ENCODE measurements at places on chromosomes 6 and 20. TPM values are rescaled to one million over a fixed set of nuclear protein-coding genes. Genes with fewer than 3 reads are reported as not detected.

GRCh38 chr6:48471326-48471725, 360.3 kb upstream of the PTCHD4 start:
- no peak for DNase-seq

GRCh38 chr20:43492101-43492500, 15.4 kb upstream of the L3MBTL1 start:
- no peak for DNase-seq

GRCh38 chr6:91198588-91199255, 611.9 kb upstream of the MAP3K7 start:
- no peak for DNase-seq

GRCh38 chr6:161487694-161488093, 213.8 kb upstream of the AGPAT4 start:
- no peak for DNase-seq

DNA sequence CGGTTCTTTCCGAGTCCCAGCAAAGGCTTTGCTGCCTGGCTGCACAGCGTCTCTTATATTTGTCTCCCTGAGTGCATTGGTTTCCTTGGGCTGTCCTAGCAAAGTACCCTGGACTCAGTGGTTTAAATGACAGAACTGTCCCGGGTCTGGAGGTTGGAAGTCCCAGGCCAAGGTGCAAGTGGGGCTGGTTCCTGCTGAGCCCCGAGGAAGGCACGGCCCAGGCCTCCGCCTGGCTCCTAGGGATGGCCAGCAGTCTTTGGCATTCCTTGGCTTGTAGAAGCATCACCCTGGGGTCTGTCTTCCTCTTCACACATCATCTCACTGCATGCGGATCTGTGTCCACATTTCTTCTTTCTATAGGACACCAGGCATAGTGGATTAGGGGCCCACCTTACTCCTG, 64.8 kb upstream of the QKI start:
- no peak for DNase-seq

DNA sequence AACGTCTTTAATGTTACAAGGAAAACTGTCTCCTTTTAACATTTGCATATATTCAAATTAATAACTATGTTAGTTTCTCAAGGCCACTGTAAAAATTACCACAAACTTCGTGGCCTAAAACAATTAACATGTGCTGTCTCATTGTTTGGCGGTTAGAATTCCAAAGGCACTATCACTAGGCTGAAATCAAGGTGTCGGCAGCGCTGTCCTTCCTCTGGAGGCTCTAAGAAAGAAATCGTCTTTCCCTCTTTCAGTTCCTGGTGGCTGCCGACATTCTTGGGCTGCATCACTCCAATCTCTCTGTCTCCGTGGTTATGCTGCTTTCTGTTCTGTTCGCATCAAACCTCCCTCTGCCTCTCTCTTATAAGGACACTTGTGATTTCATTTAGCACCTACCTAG, 4.2 kb downstream of the TPD52L1 start:
- no peak for DNase-seq

- no peak for DNase-seq
Observed at GRCh38 chr20:63007646-63008488, 1.1 kb upstream of the BHLHE23 start.

DNA sequence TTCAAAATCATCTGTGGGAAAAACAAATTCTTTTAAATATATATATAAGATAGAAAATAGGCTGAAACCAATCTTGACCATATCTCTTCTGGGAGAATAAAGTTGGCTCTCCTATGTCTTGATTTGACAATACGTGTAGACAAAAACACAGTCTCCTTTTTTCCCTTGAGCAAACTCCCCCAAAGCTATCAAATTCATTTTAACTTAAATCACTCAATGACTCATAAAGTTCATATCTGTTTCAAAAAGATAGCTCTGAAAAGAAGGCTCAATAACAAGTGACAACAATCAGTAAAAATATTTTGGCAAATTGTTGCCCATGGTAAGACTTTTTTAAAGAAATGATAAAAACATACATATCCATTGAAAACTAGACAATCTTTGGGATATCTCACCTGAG, 236.0 kb upstream of the TENT5A start:
- no peak for DNase-seq

DNA sequence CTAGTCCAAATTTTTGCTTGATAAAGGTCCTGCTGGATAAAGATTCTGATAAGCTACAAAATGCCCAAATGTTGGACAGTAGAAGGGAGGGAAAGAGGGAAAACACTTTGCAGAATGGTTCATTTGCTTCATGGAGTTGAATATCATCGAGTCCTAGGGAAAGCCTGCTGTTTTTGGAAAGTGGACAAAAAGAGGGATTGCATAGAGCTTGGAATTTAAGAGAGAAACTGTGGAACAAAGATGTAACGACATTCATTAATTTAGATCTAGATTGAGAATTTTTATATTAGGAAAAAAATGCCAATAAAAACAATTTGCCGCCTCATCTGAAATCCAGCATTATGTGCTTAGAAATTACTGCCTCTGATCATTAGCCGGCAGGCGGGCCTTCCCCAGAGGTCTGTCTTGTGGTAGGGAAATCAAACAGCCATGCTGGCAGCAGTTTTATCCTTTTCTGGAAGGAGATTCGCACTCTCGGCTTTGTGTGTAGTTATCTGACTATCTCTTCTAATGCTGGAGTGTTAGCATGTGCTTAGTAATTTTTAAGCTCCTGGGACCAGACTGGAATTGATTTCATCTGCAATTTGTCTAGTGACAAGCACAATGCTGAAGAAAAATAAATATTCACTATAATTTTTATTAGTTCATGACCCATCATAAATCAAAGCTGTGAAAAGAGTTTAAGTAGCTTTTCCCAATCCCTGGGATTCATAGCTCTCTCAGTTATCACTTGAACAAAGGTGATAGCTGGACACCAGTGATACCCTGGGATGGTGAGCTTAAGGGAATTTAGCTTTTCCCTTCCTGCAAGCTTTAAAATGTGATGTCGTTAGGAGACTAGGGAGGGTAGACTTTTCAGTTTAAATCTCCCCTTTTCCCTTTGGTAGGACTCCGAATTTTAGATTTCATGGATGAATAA, 329.5 kb downstream of the PRL start:
- no peak for DNase-seq

- no peak for DNase-seq
Observed at GRCh38 chr6:34273242-34273805, 24.5 kb upstream of the SMIM29 start.

DNA sequence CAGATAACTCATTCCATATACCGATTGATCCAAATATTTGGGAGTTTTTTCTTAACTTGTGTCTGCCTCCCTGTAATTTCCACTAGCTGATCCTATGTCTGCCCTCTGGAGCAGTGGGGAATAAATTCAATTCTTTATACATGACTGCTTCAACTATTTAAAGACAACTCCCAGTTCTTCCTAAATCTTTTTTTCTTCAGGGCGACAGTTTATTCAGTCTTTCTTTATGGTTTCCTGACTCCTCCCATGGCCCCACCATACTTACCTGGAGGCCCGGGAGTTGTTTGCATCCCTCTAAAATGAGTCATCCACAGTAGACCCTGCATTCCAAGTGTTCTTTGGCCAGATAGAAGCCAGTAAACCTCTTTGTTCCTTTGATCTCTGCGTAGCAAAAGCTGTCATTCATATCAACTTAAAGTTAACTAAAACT, 73.6 kb downstream of the LCA5 start:
- no peak for DNase-seq

GRCh38 chr6:107144666-107145065, 29.4 kb upstream of the BEND3 start:
- DNase-seq: no peak

- DNase-seq: no peak
Observed at GRCh38 chr20:52256454-52256853, 64.9 kb upstream of the ZFP64 start.

DNA sequence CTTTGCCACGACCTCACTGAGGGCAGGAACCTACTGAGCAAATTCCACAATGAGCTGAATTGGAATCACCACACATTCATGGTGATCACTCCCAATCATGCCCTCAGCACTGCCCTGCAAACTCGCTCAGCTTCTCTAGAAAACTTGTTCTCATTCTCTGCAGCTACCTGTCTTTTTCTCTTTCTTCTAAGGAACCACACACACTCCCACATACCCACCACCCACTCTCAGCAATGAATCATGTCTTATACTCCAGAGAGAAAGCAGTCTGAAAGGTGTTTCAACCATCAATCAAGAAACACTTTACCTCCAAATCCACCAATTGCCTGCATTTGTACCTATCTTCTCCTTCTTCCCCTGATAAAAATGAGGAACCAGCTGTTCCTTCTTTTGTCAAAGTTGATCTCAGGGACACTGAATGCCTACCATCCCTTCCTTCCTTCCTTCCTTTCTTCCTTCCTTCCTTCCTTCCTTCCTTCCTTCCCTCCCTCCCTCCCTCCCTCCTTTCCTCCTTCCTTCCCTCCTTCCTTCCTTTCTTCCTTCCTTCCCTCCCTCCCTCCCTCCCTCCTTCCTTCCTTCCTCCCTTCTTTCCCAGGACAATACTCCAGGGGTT, 84.6 kb upstream of the SGK1 start:
- DNase-seq: no peak

DNA sequence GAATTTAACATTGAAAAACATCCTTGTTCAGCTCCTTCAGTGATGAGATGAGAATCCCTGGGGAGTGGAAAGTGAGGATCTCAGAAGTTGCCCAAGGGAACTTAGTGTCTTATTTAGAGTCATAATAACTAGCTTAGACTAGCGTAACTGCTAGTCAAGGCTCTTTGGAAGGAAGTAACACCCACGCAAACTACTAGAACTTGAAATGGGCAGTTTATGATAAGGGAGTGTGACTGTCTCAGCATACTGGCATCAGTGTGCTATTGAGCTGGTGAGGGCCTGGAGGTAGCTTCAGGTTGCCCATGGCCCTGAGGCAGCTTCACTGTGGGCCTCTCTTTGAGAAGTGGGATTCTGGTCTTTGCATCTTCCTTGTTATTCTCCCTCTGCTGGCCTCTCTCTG, 40.1 kb downstream of the SLX4IP start:
- DNase-seq: no peak

GRCh38 chr6:43978473-43979346, 148.5 kb downstream of the MRPL14 start:
- DNase-seq: no peak

DNA sequence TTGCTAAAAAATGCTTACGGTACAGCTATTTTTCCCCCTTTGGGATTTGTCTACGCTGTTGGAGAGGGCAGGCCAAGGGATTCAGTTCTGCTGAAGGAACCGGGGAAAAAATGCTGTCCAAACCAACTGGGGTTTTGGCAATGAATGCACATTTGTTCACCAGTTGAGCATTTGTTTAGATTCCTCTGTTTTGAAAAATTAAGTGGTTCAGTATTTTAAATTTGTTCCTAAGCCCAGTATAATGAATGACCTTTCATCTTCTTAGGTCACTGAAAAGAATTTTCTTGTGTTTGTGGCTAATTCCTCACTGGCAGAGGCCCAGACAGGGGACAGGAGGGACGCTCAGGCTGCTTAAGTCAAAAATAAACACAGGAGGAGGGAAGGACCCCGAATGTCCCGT, 10.8 kb upstream of the EYA2 start:
- no peak for DNase-seq

GRCh38 chr20:63409066-63409833, 48.1 kb upstream of the CHRNA4 start:
- DNase-seq: no peak

GRCh38 chr6:159960485-159960884, 8.4 kb upstream of the IGF2R start:
- DNase-seq: no peak

GRCh38 chr6:133567636-133568035, 321.3 kb upstream of the TCF21 start:
- no peak for DNase-seq

- no peak for DNase-seq
Observed at GRCh38 chr6:90080876-90081481, 186.7 kb downstream of the GJA10 start.

DNA sequence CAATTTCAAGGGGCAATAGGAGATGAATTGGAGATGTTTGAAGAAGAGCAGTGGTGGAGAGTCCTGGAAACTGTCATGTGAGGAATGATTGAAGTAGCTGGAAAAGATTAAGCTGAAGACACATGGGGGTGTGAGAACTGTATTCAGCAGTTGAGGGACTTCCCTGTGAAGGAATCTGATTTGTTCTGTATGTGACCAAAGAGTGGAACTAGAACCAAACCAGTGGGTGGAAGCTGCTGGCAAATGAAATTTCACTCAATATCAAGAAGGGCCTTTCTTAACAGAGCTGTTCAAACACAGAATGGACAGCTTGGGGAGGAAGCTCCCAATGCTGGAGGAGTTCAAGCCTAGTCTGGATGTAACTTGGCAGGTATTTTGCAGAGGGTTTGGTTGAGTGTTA, 21.3 kb downstream of the SEC23B start:
- DNase-seq: no peak

DNA sequence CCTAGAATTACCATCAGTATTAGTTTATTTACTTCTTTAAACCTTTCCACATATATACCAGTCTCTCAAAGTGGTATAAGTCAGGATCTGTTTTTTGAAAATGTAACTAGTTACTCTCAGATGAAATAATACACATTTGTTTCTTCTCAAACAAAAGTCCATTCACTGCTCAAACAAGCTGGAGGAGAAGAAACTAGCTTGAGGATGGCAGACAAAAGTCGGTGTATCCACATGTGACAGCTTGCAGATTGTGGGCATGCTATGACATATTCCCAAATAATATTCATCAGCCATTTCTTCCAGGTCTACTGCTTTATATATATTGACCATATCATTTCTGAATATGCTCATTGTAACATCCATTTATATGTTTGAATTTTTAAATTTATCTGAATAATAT, 197.4 kb upstream of the KCNQ5 start:
- no peak for DNase-seq

DNA sequence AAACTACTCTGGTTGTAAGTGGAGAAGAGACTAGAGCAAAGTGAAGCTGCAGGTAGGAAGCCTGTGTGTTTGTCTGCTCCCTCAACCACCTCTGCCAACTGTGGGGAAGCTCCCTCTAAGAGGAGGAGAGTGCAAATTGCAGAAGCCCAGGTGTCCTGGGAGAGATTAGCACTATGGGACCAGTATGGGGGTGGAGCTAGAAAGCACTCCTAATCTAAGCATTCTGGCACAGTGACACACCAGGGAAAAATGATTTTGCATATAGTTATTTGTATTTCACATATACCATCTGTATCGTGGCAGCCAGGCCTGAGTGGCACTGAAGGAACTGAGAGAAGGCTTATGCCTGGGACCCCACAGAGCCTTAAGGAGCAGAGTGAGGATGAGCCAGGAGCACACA, 12.8 kb downstream of the GSTA1 start:
- no peak for DNase-seq

GRCh38 chr6:47716207-47716606, 17.8 kb downstream of the ADGRF4 start:
- DNase-seq: no peak

GRCh38 chr6:16061818-16062217, 67.1 kb upstream of the MYLIP start:
- DNase-seq: no peak

Gene DZANK1
- 2.3 TPM for polyA plus RNA-seq

Gene BPIFB4
- polyA plus RNA-seq: not detected

Gene TRIM40
- polyA plus RNA-seq: not detected

Gene BMP2
- 1.6 TPM for polyA plus RNA-seq

Gene PRKN
- 2.6 TPM for polyA plus RNA-seq

Gene RPS21
- polyA plus RNA-seq: 1,115 TPM

Gene OLIG3
- not detected for polyA plus RNA-seq

Gene ATP9A
- 30.6 TPM for polyA plus RNA-seq

Gene BCAS1
- 4.3 TPM for polyA plus RNA-seq

Gene CST3
- 86.6 TPM for polyA plus RNA-seq

Gene AAR2
- polyA plus RNA-seq: 24.3 TPM

Gene SEMG1
- polyA plus RNA-seq: not detected

Gene PLCB1
- polyA plus RNA-seq: 8.5 TPM

Gene PSORS1C2
- polyA plus RNA-seq: not detected

Gene CFB
- polyA plus RNA-seq: 5.8 TPM

Gene HLA-DQB2
- not detected for polyA plus RNA-seq

Gene NMBR
- polyA plus RNA-seq: not detected

Gene KIFC1
- polyA plus RNA-seq: 15.2 TPM

Gene TRDN
- polyA plus RNA-seq: 184 TPM
